ENCODE measurements at places on chromosomes 5 and 9. TPM values are rescaled to one million over a fixed set of nuclear protein-coding genes. Genes with fewer than 3 reads are reported as not detected.

Gene FCN1
- polyA plus RNA-seq, result 2.8 TPM

Gene COL5A1
- polyA plus RNA-seq, result 160 TPM

Gene CDKN2B-AS1
- 0.21 TPM for polyA plus RNA-seq

Gene SLC4A9
- 0.25 TPM for polyA plus RNA-seq

Gene ZFP37
- polyA plus RNA-seq, result 10.5 TPM

Gene NR6A1
- polyA plus RNA-seq, result 1.3 TPM

Gene TMEM252
- 1.9 TPM for polyA plus RNA-seq

Gene WNT8A
- polyA plus RNA-seq, result not detected

Gene HEMGN
- polyA plus RNA-seq, result 5.7 TPM

Gene GABRA1
- 2.2 TPM for polyA plus RNA-seq

Gene ANKRD18A
- polyA plus RNA-seq, result 2.5 TPM

Gene CD14
- polyA plus RNA-seq, result 17.2 TPM

Gene ECSCR
- 64.3 TPM for polyA plus RNA-seq

Gene ACO1
- polyA plus RNA-seq, result 28.8 TPM

Gene HAVCR2
- 2.5 TPM for polyA plus RNA-seq

Gene TMEM174
- not detected for polyA plus RNA-seq

Gene LCP2
- polyA plus RNA-seq, result 9.0 TPM

Gene LMX1B
- 0.14 TPM for polyA plus RNA-seq

Gene MARVELD2
- 18.3 TPM for polyA plus RNA-seq

Gene ACTBL2
- not detected for polyA plus RNA-seq

Gene CCDC171
- polyA plus RNA-seq, result 12.3 TPM

Gene HTR1A
- polyA plus RNA-seq, result not detected

Gene SV2C
- 0.53 TPM for polyA plus RNA-seq
